HCT116 (cell line): ENCODE measurements at places on chromosomes 1 and 21. TPM values are rescaled to one million over a fixed set of nuclear protein-coding genes. Genes with fewer than 3 reads are reported as not detected.
A peak's percentile ranks its signal among the peaks of the same experiment; 100 is the strongest.

DNA sequence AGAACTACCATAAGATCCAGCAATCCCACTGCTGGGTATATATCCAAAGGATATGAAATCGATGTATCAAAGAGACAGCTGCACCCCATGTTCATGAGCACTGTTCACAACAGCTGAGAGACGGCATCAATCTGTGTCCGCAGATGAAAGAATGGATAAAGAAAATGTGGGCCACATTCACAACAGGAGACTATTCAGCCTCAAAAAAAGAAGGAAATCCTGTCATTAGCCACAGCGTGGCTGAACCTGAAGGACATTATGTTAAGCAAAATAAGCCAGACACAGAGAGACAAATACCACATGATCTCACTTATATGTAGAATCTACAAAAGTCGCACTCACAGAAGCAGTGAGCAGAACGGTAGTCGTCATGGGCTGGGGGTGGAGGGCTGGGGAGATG lies 99.2 kb upstream of the IFFO2 start:
- no peaks in the 10 kb centered on the region for H3K36me3 ChIP-seq
- no peak for DNase-seq
- no peaks in the 10 kb centered on the region for H3K27me3 ChIP-seq

- no peaks in the 10 kb centered on the region for H3K4me1 ChIP-seq
- H3K36me3 ChIP-seq, result peaks cover 52% of the 10 kb centered on the region
- DNase-seq, result no peak
Observed at GRCh38 chr1:204545202-204545601, 29.0 kb downstream of the MDM4 start.

GRCh38 chr1:63819795-63820194 lies 46.0 kb downstream of the ROR1 start:
- H3K4me1 ChIP-seq, result no peaks in the 10 kb centered on the region
- no peak overlapping the region for H3K4me3 ChIP-seq
- no peaks in the 10 kb centered on the region; the same call in 1 of the 2 replicates for H3K27me3 ChIP-seq
- no peak for DNase-seq
- no peaks in the 10 kb centered on the region for H3K36me3 ChIP-seq
- no peak overlapping the region for H3K27ac ChIP-seq

DNA sequence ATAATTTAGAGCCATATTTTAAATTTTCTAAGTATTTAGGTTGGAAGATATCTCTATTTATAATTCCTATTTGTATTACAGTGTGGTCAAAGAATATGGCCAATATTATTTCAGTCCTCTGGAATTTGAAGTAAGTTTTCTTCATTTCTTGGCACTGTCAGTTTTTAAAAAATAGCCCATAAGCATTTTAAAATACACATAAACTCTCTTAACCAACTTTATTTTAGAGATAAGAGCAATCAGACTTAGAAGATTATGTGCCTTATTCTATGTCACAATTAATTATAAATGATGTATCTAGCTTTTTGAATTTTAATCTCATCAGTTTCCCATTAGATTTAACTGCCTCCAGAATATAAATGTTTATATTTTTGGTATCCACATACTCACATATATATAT lies 130.8 kb downstream of the USP25 start:
- H3K27ac ChIP-seq, result no peak overlapping the region
- H3K4me1 ChIP-seq, result no peaks in the 10 kb centered on the region
- no peaks in the 10 kb centered on the region for H3K27me3 ChIP-seq

GRCh38 chr21:17949421-17949820 lies 130.3 kb upstream of the C21orf91 start:
- H3K36me3 ChIP-seq, result no peaks in the 10 kb centered on the region
- no peak for DNase-seq
- no peaks in the 10 kb centered on the region for H3K4me1 ChIP-seq
- H3K27me3 ChIP-seq, result no peaks in the 10 kb centered on the region

DNA sequence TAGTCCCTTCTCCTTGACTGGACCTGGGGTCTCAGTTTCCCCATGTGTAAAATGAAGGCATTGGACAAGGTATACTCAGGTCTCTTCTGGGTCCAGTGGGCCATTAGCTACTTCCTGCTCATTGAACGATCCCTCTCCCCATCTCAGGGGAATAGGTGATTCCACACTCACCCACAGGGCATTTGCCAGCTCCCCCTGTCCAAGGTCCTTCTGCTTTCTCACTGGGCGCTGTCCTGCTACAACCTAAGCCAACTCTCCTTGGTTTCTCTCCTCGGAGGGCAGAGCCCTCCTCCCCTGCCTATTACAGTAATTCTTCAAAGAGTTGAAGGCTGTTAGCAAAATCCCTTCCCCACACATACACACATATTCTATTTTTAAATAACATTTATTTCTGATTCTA lies 16.6 kb downstream of the DISP3 start:
- no peaks in the 10 kb centered on the region for H3K36me3 ChIP-seq
- H3K4me1 ChIP-seq, result no peaks in the 10 kb centered on the region
- no peak overlapping the region for H3K4me3 ChIP-seq

DNA sequence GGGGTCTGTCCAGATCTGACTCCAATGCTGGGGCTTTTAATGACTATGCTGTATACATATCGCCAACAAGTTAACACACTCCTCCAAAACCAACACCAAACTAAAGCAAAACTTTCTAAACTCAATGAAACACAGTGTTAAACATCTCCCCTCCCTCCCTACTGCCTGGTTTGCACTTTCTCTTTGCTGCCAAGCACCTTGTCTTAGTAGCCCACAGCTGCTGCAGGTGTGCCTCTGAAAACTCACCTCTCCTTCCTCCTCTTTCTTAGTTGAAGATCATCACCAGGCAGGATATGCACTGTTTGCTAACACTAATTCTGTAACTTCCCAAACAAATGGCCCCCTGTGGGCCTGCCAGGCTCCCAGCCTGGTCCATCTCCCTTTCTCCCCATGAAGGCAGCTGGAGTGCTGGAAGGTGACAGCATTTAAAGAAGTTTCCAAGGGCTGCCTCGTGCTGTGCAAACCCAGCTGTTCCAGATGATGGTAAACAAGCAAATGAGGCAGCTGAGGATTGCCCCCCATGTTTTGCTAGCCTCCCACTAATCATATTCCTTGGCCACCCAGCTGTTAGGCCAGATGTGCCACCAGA lies 213.7 kb downstream of the ASTN1 start:
- DNase-seq, result no peak
- H3K36me3 ChIP-seq, result no peaks in the 10 kb centered on the region
- H3K4me3 ChIP-seq, result no peak overlapping the region

DNA sequence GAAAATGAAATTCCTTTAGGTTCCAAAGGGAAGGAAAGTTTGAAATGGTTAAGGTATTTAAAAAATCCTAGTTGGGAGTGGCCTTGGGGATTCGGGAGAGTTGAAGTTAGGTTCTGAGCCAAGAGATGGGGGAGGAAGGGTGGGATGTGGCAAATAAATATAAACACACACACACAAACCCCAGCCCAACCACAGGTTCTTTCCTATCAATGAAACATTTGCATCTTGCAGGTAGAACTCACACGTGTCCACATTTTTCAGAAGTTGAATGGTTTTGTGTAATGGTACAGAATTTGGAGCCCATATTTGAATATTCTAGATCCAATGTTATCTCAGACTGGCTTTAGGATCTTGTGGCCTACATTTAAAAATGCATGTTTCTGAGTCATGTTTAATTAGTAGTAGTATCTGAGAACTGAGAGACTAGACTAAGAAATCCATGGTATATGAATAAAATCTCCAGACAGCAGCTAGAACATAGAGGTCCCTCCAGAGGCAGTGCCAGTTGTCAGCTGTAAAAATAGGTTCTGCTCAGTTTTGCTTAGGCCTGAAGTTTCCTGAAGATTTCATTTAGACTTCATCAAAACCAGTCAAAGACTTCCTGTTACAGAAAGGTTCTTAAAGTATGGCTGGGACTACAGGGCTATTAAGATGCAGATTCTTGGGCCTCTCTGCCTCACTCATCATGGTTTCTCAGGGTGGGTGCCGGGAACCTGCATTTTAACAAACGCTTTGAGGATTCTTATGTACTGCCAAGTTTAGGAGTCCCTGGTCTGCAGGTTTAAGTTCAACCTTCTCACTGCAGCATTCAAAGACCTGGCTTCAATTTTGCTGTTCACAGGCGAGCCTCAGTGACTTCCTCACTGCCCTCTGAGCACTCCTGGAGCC lies 21.3 kb downstream of the RUNX1 start:
- no peak for DNase-seq
- H3K4me3 ChIP-seq, result no peak overlapping the region
- no peaks in the 10 kb centered on the region for H3K27me3 ChIP-seq
- H3K4me1 ChIP-seq, result no peaks in the 10 kb centered on the region
- no peak overlapping the region for H3K27ac ChIP-seq

GRCh38 chr1:247373721-247374141 lies 42.1 kb upstream of the ZNF496 start:
- DNase-seq, result no peak
- no peaks in the 10 kb centered on the region for H3K4me1 ChIP-seq
- no peak overlapping the region for H3K4me3 ChIP-seq
- no peak overlapping the region for H3K27ac ChIP-seq
- H3K27me3 ChIP-seq, result no peaks in the 10 kb centered on the region

DNA sequence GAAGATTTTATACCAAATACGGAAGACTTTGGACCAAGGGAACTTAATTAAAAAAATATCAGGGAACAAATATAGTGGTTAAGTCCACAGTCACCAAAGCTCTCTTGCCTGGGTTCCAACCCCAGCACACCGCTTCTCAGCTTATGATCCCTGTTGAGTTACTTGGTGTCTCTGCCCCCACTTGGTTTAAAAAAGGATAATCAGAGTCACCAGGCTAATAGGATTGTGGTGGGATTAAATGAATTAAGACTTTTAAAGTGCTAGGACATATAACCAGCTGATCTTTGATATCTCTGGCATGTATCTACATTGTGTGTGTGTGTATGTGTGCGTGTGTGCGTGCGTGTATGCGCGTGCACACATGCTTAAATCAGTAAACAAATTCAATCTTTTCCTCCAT lies 474.7 kb upstream of the DAB1 start:
- no peaks in the 10 kb centered on the region for H3K27me3 ChIP-seq
- no peak for DNase-seq
- no peak overlapping the region for H3K27ac ChIP-seq
- H3K4me1 ChIP-seq, result no peaks in the 10 kb centered on the region
- H3K4me3 ChIP-seq, result no peak overlapping the region
- no peaks in the 10 kb centered on the region for H3K36me3 ChIP-seq

DNA sequence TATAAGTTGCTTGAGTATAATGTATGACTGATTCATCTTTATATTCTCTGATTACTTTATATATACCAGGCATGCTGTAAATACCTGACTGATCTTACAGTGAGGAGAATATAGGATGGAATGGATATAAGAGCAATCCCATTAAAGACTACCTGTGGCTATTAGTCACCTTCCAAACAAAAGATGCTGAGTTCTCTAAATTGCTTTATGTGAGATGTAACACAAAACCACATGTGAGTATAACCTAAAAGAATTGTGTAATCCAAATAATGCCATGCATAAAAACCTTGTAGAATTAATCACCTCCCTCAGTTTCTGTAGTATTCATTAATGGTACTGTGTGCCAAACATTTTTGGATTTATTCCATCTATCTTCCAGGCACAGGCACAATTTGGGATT lies 134.6 kb upstream of the LRRC7 start:
- H3K36me3 ChIP-seq, result no peaks in the 10 kb centered on the region
- H3K27ac ChIP-seq, result no peak overlapping the region
- no peaks in the 10 kb centered on the region for H3K4me1 ChIP-seq
- no peak for DNase-seq

- peaks cover 49% of the 10 kb centered on the region for H3K27me3 ChIP-seq
- no peaks in the 10 kb centered on the region for H3K36me3 ChIP-seq
- no peak overlapping the region for H3K4me3 ChIP-seq
- no peaks in the 10 kb centered on the region for H3K4me1 ChIP-seq
Observed at GRCh38 chr1:211118407-211119102, 15.4 kb downstream of the KCNH1 start.

DNA sequence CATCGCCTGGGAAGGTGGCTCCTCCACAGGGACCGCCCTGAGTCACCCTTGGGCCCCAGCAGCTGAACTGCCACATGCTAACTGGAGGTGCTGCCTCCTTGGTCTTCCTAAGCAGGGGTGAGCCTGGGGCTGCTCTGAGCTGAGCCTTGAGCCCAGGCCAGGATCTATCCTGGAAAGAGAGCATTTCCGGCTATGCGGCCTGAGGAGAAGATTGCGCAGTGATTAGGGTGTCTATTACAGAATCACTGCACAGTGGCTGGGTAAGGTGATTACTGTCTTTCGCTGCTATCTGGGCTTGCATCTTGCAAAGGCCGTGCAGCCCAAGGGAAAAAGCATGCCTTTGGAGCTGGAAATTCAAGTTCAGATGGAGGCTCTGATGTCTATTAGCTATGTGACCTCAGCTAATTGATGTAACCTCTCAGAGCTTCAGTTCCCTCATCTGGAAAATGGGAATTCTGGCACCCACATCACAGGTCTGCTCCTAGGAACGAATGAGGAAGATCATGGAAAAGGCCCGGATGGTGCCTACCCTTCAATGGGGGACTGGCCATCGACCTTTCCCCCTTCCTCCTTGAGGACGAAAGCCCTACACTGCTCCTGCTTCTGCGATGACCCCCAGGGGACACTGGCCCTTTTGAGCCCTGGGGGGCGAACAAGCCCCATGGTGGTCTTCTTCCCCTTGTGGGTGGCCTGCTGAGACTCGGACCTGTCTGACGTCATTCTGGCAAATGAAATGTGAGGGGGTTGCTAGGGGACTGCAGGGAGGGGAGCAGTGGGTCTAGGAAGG lies 38.0 kb downstream of the GPR161 start:
- H3K27me3 ChIP-seq, result no peaks in the 10 kb centered on the region
- no peaks in the 10 kb centered on the region for H3K36me3 ChIP-seq
- no peak for DNase-seq
- peaks cover 7% of the 10 kb centered on the region; the same call in 1 of the 2 replicates for H3K4me1 ChIP-seq

GRCh38 chr1:208189183-208189582 lies 55.0 kb downstream of the PLXNA2 start:
- H3K27me3 ChIP-seq, result 0 out of 2 replicates have a peak, but pooled peaks cover 6% of the 10 kb centered on the region
- no peak overlapping the region for H3K27ac ChIP-seq
- no peak for DNase-seq
- no peak overlapping the region for H3K4me3 ChIP-seq
- peaks cover 5% of the 10 kb centered on the region for H3K4me1 ChIP-seq

DNA sequence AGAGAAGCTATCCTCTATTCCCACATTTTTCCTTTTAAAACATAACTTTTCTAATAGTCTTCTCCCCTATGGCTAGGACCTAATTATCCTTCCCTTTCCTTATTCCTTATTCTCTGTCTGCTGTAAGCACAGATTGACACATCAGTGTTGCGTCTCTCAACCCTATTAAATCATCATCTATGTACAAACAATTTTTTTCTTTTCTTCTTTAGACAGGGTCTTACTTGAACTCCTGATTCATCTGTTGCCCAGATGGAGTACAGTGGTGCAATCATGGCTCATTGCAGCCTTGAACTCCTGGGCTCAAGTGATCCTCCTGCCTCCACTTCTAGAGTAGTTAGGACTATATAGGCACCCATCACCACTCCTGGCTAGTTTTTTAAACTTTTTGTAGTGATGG lies 8.3 kb downstream of the KLHDC9 start:
- no peak overlapping the region for H3K27ac ChIP-seq
- H3K4me1 ChIP-seq, result peaks cover 3% of the 10 kb centered on the region
- DNase-seq, result no peak

- H3K27me3 ChIP-seq, result no peaks in the 10 kb centered on the region
- DNase-seq, result no peak
- H3K4me1 ChIP-seq, result no peaks in the 10 kb centered on the region
- H3K36me3 ChIP-seq, result no peaks in the 10 kb centered on the region
Observed at GRCh38 chr1:238265866-238266265, 375.1 kb upstream of the ZP4 start.

- DNase-seq, result no peak
- H3K4me1 ChIP-seq, result no peaks in the 10 kb centered on the region; the same call in 1 of the 2 replicates
- H3K36me3 ChIP-seq, result peaks cover 5% of the 10 kb centered on the region; the same call in 1 of the 2 replicates
- no peak overlapping the region for H3K27ac ChIP-seq
- H3K4me3 ChIP-seq, result peak overlapping the region; percentile 96
Observed at GRCh38 chr1:162562470-162562828, 927 bp downstream of the UAP1 start.

GRCh38 chr21:37788503-37788902 lies 127.8 kb downstream of the KCNJ6 start:
- no peak overlapping the region for H3K4me3 ChIP-seq
- no peaks in the 10 kb centered on the region for H3K4me1 ChIP-seq
- H3K27ac ChIP-seq, result no peak overlapping the region
- no peak for DNase-seq
- no peaks in the 10 kb centered on the region for H3K27me3 ChIP-seq

The SIK1 gene
- total RNA-seq, result 14.7 TPM
